ENCODE measurements at places on chromosomes 11 and 22. TPM values are rescaled to one million over a fixed set of nuclear protein-coding genes. Genes with fewer than 3 reads are reported as not detected.

DNA sequence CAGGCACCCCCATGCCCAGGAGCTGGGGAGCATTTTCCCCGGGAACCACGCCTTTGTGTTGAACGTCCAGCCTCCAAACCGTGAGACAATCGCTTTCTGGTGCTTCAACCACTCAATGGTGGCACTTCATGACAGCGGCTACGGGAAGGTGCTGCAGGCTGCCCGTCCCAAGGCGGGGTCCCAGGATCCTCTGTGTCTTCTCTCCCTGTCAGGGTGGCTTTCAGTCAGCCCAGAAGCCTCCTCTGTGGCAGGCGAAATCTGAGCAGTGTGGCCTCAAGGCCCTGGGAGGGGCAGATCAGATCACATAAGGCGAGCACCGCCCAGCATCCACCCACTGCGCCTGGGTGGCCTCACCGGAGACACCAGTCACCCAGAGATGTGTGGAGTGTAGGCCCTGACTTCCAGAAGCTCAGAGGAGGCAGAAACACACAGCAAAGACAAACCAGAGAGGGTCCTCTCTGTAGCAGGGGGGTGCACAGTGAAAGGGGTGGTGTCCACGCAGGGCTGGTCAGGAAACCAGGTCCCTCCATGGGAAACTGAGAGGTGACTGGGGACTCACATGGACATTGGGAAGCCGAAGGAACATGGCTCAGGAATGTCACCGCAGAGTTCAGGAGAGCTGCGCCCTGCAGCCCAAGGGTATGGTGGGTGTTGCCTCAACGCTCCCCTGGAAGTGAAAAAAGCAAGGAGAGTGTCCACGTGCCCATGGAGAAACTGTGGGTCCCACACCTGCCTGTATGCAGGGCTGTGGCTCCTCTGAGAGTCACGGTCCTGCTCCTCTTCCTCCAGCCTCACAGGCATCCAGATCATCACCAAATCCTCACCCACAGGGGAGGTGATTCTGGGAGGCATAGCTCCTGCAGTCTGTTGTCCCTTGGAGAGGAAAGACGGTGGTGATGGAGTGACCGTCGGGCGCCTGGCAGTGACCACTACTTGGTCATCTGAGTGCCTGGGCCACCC lies 1420.7 kb downstream of the TBC1D22A start:
- no peak for DNase-seq

DNA sequence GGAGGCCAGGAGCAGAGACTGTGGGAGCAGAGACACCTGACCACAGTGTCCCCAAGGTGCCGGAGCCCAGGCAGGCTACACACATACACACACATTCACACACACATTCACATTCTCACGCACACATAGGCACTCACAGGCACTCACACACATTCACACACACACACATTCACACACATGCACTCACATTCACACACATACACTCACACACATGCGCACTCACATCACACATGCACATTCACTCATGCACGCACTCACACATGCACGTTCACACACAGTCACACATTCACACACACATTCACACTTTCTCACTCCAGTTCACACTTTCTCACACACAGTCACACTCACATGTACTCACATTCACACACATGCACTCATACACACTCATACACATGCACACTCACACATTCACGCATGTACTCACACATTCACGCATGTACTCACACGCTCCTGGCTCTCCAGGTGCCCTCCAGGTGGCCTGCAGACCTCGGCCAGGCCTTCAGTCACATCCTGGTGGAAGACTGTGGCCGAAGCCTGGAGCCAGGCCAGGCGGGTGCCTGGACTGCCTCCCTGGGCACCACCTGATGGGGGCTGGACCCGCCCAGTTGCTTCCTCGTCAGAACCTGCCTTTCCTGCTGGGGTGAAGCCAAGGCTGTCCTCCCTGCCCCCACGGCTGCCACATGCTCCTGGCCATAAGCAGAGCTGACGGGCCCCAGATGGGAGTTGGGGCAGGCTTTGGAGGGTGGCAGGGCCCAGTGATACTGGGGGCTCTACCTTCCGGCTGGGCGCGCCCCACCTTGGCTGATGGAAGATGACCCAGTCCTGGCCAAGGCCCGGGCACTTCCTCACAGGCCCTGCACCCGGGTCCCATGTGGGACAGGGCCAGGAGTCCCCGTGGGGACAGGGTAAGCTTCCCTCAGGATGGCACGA lies 89.5 kb downstream of the WNT7B start:
- DNase-seq, result peak; percentile 38

DNA sequence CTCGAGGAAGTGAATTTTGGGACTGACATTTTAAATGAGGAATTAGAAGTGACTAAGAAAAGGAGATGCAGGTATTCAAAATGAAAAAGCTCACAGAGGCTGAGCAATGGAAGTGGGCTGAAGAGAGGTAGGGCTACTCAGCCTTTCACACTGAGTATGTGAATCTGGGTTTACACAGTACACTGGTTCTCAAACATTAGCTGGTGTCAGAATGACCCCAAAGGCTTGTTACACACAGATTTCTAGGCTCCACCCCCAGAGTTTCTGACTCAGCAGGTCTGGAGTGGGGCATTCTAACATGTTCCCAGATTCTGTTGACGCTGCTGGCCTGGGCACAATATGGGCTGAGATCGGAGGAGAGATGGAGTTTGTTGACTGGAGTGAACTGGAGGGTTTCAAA lies 32.8 kb downstream of the CADM1 start:
- DNase-seq, result no peak

GRIK4 gene
- total RNA-seq, result 0.11 TPM

- no peak for DNase-seq
These were observed 42.8 kb upstream of the TCF20 start for GRCh38 chr22:42313204-42313603.

MUC15 gene
- total RNA-seq, result not detected

All from Right ventricle myocardium superior (tissue), 1 donor.